ENCODE measurements at places on chromosomes 1 and 21. TPM values are rescaled to one million over a fixed set of nuclear protein-coding genes. Genes with fewer than 3 reads are reported as not detected.

The NLRP3 gene
- total RNA-seq = not detected

DNA sequence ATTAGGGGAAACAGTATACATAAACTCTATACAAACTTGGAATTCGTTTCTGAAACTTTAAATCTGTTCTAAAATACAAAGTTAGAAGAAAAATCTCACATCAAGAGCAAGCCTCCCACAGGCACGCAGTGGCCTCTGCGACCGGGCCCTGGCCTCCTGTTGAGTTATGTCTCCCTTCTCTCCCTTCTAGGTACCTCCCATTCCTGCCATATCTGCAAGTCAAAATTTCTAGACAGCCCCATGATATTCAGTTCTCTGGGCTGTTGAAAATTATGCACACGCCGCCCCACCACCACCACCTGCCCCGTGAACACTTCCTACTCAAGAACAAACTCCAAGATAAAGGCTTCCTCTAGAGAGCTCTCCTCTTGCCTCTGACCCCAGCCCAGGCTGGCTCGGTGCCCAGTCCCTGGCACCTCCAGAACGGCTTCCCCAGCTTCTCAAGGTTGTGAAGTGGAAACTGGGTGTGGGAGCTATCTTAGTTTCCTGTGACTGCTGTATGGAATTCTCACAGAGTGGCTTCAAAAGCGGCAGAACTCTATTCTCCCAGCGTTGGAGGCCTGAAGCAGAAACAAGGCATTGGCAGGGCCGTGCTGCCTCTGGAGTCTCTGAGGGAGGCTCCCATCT is 37.7 kb upstream of the LRP8 start:
- DNase-seq = peak; percentile 36

DNA sequence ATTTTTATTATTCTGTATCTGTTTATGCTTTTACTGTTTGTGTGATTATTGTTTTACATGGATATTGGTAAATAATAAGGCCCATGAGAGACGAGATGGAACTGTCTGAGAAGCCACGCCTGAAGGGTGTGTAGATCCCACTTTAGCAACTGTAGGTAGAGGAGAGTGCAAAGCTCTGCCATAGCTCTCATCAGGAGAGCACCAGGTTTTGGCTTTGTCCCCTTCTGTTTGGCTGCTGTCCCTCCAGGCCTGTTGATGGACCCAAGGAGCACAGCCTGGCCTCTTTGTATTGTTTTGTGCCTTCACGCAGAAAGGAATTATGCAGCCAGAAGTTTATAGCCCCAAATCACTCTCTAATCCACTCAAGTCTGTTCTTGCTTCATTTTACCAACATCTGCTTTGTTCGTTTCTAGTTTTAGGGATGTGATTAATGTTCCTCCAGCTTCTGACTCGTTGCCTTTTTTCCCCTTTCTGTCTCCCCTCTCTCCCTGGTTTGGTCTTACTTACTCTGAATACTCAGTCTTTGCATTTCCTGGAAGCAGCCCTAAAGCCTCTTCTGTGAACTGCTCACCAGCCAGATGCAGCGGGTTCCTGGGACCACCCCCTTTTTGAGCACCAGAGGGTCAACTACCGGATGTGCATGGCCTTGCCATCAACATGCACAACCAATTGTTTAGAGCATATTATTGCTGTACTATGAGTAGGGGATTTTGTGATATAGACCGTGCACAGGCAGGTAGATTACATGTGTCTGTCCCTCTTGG is 127.3 kb downstream of the HHAT start:
- DNase-seq = no peak

- peak; percentile 87 for DNase-seq
Observed at GRCh38 chr1:59052166-59052590, 244.7 kb upstream of the FGGY start.

GRCh38 chr1:198890214-198890930 is 251.5 kb downstream of the PTPRC start:
- no peak for DNase-seq

- no peak for DNase-seq
Observed at GRCh38 chr21:42236693-42237092, 17.8 kb downstream of the ABCG1 start.

DNA sequence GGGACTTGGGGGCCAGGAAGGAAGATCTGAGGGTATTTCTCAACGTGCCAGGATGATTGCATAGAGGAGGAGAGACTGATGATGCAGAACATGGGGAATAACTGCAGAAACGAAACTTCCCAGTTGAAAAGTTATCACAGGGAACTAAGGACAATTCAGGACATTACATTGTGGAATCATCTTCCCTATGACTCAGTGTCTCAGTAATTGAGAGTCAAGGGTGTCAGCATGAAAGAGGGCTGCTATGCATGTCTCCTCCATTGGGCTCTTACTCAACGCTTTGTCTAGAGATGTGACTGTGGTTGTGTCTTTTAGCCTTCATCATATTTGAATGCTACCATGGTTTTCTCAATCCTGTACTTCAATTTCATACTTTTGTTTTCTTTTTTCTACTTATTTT is 48.9 kb upstream of the PTGFR start:
- DNase-seq = no peak

The HTR6 gene
- not detected for total RNA-seq

GRCh38 chr1:225747566-225747965 is 30.1 kb upstream of the SRP9 start:
- DNase-seq = no peak

The HMCN1 gene
- 0.58 TPM for total RNA-seq

DNA sequence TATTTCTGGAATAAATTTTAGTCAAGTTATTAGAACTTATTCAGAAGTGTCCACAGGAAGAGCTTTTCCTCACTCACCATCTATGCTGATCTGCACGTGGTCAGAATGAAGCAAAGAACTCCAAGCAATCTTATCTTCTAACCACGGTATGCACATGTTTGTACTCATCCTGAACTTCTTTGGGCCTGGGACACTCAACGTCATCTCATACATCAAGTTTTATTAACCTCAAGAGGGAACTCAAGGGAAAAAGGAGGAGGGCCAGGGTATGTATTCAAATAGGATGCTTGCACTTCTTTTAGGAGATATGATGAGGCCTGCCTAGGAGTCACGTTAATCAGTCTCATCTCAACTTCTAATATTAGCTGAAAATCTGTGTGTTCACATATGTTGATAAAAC is 142.5 kb downstream of the C1orf94 start:
- no peak for DNase-seq

GRCh38 chr21:30953605-30954004 is 72.2 kb upstream of the KRTAP11-1 start:
- DNase-seq = no peak

DNA sequence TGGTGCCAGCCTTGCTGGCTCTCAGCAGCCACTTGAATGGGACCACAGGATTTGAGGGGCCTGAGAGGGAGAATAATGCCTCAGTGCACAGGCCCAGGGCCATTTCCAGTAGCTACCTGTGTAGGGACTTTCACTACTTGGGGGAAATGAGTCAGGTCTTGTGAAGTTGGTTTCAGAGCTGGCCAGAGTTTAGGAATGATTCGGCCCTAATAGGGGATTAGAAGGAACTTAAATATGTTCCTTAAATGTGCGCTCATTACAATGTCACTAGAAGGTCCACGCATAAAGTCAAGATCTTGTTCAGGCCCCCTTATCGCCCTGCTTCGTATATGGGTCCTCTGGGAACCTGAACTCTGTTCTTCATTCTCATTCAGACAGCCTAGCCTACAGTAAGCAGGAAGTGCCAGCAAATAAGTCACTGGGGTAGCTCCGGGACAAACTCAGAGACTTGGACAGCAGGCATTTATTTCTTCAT is 5.6 kb upstream of the AKR1A1 start:
- peak; percentile 46 for DNase-seq

The AMY1A gene
- not detected for total RNA-seq

- no peak for DNase-seq
Observed at GRCh38 chr1:87560601-87561360, 232.1 kb downstream of the LMO4 start.

DNA sequence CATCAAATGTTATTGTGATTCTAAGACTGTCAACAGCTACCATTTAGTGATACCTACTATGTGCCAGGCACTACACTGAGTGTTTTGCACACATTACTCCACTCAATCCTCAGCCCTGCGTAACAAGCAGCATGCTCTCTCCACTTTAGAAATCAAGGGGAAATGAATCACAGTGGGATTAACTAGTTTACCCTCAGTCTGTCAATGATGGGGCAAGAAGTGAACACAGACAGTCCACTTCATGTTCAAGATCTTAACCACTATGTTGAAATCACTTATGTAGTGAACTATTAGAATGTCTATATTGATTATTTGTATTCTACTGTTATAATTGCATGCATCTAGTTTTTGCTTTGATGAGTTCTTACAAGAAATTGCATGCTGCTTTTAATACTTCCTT is 165.3 kb downstream of the LTN1 start:
- no peak for DNase-seq

DNA sequence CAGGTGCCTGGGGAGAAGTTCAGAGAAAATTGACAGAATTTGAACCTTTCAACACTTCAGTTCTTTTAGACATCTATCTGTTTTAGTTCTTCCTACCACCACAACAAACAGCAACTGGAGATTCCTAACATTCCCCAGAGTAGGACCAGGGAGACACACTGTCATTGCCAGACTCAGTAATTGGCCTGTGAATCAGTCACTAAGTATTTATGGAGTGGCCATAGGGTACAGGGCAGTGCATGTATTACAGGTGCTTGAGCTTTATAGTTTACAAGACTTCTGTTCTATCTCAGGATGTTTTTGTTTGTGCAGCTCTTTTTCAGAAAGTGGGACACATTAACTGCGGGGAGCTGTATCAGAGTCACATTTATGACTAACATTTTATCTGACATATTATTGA is 1.7 kb downstream of the CDC14A start:
- no peak for DNase-seq
